Stimulated activated CD4-positive, alpha-beta T cell treated with anti-CD3 and anti-CD28 coated beads, Interleukin-2, amount 100 ng/mL, for 4 hours (primary cell): ENCODE measurements at places on chromosomes 13 and 19.

GRCh38 chr19:18488838-18489626 is 32.8 kb downstream of the ELL start:
- DNase-seq = no peak

- no peak for DNase-seq
Observed at GRCh38 chr13:25973085-25973484, 78.7 kb downstream of the SHISA2 start.

- DNase-seq = no peak
Observed at GRCh38 chr13:100596516-100596915, 7.9 kb upstream of the GGACT start.

DNA sequence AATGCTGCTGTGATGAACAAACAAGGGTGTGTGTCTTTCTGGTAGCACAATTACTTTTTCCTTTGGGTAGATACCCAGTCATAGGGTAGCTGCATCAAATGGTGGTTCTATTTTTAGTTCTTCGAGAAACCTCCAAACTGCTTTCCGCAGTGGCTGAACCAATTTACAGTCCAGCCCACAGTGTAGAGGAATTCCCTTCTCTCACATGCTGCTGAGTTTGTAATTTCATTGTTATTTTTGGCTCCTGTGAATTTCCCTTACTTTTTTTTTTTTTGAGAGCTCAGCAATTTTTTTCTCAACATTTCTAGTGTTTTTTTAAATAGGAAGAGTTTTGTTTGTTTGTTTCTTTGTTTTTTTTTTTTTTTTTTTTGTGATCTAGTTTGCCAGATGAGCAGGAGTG is 37.5 kb upstream of the ADGRE1 start:
- no peak for DNase-seq

DNA sequence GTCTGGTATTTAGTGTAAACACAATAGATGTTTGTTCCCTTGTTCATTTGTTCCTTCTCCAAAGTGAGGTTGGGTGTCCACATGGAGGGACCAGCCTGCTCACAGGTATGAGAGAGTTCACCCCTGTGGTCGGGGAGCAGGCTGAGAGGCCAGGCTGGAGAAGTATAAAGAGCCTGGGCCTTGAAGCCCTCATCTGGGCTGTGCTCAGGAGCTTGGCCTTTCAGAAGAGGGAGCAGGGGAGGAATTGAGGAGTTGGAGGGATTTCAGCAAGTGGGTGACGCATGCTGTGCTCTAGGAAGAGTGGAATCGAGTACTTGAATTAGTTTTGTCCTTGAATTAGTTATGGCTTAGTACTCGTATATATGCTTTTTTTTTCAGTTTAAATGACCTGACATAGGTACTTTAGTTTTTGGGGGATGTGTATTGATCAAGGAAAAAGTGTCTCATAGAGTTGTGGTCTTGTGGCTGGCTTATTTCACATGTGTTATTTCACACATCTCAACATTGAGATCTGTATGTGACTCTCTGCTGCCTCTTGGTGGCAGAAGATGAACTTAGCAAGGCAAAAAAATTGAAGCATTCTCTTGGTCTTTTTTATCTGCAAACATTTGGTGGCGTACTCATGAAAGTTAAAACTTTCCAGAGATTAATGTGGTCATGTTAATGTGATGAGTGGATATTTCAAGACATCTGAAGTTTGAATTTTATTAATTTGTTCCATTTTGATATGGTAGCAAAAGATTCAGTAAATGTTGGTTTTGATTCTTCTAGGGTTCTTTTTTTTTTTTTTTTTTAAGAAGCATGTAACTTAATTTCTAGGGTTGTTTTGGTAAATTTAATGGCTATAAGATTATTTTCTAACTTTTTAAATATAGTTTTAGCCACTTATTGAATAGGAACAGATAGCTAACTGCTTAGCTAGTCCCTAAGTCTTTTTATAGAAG is 54.3 kb downstream of the SLAIN1 start:
- DNase-seq = peak; percentile 19

GRCh38 chr13:83372786-83373185 is 509.5 kb downstream of the SLITRK1 start:
- DNase-seq = no peak

DNA sequence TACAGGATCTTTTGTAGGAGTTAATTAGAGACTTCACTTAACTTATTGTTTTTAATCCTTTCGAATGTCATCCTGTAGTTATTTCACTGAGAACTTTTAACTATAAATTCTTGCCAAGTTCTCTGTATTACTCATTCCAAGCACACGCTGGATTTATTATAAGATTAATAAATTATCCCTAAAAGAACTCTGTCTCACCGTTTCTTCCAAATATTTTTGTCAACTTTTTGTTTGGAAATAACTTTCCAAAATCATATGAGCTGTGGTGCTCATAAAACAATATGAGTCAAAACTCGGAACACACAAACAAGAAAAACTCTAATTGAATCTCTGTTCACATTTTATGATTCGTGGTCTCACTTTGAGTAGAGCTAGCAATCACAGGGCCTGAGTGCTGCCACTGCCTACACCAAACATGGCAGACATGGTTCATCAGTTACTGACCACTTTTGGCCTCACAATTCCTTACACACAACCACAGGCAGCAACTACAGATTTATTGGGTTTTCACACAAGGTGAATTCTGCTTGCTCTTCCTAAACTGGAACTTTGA is 412.0 kb downstream of the FGF14 start:
- DNase-seq = no peak

DNA sequence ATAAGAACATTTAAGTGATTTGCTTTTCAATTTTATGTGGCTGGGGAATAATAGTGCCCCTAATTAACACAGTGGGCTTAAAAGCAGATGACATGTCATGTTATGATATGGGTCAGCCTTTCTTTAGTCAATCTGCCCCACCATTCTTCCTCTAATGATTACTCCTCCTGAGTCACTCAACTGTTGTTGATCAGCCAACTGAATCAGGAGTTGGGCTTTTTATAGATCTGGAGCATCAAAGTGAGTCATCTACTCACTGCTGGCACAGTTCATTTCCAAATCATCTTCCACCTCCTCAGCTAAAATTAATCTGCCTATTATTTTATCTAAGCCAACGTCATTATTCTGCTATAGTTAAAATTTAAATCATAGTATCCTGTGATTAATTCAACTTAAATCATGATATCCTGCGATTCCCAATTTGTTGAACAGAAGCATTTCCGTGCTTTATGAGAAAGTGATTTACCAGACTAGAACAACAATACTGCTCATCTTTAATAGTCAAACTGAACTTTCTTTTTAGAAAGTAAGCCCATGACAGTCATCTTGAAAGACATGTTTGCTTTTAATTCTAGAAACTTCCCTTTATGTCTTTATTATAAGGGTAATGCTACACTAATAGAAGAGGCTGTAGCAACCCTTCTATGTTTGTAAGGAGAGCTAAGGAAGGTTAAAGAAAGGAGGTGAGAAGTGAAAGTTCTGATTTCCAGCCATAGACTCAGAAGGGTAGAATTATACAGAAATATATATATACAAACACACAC is 551.4 kb downstream of the TBC1D4 start:
- no peak for DNase-seq

- no peak for DNase-seq
Observed at GRCh38 chr13:29136341-29136740, 316.2 kb downstream of the MTUS2 start.

- no peak for DNase-seq
Observed at GRCh38 chr19:2057484-2058469, 6.7 kb upstream of the MKNK2 start.

- DNase-seq = no peak
Observed at GRCh38 chr13:27088619-27089018, 83.0 kb downstream of the USP12 start.

- DNase-seq = no peak
Observed at GRCh38 chr13:29423050-29423449, 172.4 kb downstream of the SLC7A1 start.

GRCh38 chr19:33224694-33225457 is 774 bp downstream of the SLC7A10 start:
- DNase-seq = no peak

DNA sequence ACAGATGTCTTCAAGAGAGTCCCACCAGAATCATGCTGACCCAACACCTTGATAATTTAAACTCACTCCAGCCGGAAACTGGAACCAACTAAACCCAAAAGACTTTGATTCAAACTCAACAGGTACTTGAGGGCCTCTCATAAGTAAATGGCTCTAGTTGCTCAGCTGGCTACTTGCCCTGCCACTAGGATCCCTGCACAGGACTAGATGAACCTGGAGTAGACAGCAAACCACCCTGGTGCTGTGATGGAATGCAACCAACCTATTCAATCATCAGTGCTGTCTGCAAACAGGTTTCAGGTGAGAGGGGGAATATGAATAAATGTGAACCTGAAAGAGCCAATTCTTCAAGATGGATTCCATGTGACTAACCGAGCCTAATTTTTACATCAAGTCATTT is 216.3 kb downstream of the KATNAL1 start:
- no peak for DNase-seq

DNA sequence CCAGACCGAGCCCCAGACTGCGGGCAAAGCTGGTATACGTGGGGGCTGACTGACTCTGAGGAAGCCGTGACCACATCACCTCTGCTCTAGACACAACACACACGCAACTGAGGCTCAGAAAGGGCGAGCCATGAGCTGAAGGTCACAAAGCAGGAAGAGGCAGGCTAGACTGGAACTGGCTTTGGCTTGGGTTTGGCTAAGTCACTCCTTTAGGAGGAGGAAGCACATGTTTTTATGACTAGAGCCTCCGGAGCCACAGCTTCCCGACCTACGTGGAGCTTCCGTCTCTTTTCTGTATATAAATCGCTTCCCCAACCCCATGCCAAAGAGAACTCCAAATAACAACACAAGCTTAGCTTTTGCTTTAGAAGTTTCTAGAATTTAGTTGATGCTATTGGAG is 48.0 kb downstream of the RFX2 start:
- DNase-seq = no peak

DNA sequence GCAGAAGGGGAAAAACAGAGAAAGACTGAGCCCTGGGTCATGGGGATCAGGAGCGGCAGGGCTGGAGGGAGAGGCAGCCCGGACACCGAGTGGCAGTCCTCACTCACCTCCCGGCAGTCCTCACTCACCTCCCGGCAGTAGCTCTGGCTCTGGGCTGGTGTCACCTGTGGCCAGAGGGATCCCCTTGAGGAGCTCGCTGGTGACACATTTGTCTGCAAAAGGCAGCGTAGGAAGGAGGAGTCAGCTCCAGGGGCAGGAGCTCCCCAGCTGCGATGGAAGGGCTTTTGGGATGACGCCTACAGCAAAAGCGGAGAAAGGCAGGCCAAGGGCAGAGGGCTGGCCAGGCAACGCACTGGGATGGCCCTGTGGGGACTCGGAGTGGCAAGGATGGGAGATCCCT is 739 bp downstream of the EIF3G start:
- DNase-seq = no peak

DNA sequence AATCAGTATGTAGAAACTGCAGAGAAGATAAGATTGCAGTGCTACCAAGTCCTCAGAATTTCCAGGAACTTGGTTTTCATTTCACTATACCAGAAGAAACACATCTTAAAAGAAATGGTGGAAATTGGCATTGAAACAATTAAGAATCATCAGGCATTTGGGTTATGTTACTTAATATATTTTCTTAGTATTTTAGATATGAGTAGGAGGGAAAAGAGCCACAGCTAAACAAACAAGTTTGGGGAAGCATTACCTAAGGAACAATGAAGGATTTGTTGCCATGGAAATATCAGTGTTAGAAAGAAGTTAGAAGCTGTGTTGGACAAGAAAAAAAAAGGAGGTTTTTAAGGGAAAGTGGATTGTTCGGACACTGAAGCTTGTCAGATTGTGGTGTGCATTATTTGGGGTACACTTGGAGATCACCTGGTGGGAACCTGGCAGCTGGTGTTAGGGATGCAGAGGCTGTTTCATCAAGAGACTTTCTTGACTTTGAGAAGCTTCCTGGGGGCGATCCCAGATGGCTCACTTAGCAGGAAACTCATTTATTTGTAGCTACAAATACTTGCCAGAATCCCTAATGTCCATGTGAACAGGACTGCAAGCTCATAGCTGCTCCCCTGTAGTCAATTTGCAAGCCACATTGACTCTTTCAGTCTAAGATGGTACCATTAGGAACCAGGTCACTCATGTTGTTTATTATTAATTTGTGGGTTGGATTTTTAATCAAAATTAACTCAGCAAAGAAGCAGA is 246.7 kb downstream of the RFC3 start:
- DNase-seq = no peak

- DNase-seq = no peak
Observed at GRCh38 chr13:97627566-97627965, 193.6 kb downstream of the RAP2A start.

GRCh38 chr13:102584434-102584833 is 12.4 kb upstream of the TPP2 start:
- DNase-seq = no peak

- DNase-seq = no peak
Observed at GRCh38 chr19:56253737-56254136, 18.8 kb upstream of the EDDM13 start.

- DNase-seq = no peak
Observed at GRCh38 chr13:109426690-109426990, 359.7 kb downstream of the IRS2 start.

DNA sequence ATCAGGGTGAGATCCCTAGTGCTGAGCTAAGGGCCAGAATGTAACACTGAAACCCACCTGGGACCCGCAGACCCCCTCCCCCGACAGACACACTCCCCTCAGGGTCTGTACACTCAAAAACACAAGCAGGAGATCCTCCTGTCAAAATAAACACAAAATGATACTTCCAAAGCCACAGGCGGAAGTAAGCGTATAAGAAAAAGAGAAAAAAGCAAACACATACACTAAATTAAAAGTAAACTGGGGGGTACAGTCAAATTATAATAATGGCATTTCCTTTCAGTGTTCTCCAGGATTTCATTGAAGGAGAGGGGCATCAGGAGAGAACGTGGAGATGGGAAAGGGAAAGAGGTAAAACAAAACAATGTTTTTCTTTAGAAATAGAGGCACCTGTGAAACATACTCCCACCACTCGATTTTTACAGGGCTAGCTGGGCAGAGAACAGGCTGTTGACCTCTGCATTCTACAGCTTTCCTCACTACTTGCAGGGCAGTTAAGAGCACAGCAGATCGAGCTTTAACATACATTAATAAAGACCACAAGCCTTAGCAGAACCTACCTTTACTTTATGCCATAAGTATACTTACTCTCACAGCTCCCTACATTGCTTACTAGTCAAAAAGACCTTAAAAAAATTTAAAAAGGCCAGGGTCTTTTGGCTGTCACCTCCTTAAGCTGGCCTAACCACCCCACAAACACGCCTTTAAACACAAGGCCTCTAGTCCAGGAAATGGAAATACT is 5.3 kb downstream of the ZIC5 start:
- no peak for DNase-seq

DNA sequence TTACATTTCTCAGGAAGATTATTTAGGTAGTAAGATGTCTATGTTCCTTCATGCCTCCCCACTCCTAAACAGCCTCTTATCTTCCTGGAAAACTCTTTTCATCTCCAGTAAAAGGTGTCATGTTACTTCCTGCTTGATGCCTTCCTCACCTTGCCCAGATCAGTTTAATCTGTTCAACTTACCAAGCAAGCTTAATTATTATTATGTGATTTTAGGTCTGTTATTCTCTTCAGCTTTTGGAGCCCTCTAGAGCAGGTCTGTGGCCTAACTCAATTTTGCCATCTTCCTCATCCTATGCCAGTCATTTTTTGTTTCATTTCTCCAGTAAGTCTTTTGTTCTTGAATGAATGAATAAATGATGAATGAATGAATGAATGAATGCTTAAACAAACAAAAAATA is 528.4 kb downstream of the DCT start:
- DNase-seq = no peak
